Activated CD4-positive, alpha-beta T cell treated with anti-CD3 and anti-CD28 coated beads, Interleukin-10, Interleukin-2, amounts not matched to agents 100 ng/mL and 50 ng/mL, durations not matched to agents 16 hours and 8 hours (primary cell): ENCODE measurements at places on chromosomes 5 and 9.

DNA sequence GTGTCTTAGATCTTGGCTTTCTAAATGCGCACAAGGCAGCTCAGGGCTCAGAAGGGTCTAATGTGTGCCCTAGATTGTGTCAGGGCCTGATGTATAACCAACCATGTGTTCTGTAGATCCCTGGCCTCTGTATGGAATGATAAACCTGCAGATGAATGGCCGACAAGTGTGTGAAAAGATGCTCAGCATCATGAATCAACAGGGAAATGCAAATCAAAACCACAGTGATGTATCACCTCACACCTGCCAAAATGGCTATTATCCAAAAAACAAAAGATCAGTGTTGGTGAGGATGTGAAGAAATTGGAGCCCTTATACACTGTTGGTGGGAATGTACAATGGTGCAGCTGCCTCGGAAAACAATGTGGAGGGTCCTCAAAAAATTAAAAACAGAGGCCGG lies 489.8 kb downstream of the SEMA5A start:
- DNase-seq: no peak

GRCh38 chr5:141343242-141343952 lies at the start of gene PCDHGA3:
PCDHGA3 (plus strand) TSS chr5:141343829; CDS start chr5:141344034, 205 bp downstream.
- peak; percentile 25 for DNase-seq

GRCh38 chr5:80220245-80220897 lies 35.5 kb downstream of the SERINC5 start:
- no peak for DNase-seq

DNA sequence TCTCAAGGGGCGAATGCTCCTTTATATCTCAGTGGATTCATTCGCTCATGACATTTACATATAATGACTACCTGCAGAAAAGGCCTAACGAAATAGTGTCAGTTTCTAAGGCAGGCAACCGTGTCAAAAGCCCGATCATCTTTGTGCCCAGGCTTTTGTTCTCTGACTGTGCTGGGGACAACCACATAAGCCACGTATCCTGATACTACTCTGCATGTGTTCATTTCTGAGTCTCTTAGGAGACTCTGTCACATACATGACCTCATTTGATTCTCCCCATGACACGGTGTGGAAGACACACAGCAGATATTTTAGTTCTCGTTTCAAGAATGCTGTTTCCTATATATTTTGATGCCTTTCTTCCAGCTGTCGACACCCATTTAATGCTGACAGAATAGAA lies 598.5 kb downstream of the BNC2 start:
- no peak for DNase-seq

- DNase-seq: no peak
Measured at GRCh38 chr9:119963798-119964372, 594.6 kb upstream of the BRINP1 start.

DNA sequence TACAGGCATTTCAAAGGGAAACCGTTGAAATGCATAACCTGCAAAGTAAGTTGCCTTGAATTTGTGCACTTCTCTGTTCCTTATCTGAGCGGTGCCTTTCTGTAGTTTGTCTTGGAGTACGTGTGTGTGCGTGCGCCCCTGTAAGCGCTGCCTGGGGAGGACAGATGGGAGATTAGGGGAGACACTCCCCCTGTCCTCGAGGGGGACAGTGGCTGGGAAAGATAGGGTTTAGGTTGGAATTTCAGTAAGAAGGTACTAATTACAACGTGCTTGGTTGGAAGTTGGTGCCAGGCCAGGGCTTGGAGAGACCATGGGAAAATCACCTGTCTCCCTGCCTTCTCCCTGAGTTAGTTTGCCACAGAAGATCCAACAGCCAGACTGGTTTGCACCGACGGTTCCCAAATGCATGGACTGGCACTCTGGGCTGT lies 73.2 kb downstream of the PIK3R1 start:
- no peak for DNase-seq

- no peak for DNase-seq
Measured at GRCh38 chr9:13750639-13751038, 471.1 kb upstream of the MPDZ start.

GRCh38 chr5:2594701-2595100 lies 156.8 kb downstream of the IRX2 start:
- no peak for DNase-seq

DNA sequence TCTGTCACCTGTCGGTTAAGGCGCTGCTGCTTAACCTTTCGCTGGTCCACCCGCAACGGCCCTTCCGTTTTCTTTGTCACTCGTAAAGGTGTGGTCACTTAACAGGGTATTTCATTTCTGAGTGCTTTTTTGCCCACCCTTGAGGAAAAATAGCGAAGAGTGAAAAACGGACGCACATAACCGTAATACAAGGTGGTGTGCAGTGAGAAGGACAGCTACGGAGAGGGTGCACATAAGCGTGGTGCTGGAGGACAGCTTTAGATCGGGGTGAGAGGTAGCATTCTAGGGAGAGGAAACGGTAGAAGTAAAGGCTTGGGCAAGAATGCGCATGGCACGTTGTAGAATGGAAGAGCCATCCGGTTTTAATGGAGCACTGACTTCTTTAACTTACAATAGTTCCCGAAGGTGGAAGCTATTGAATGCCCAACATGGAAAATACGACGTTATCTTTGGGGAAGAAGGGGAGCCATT lies 761 bp downstream of the CCT5 start:
- peak; percentile 45 for DNase-seq

- no peak for DNase-seq
Measured at GRCh38 chr5:58318468-58318867, 141.4 kb downstream of the PLK2 start.

DNA sequence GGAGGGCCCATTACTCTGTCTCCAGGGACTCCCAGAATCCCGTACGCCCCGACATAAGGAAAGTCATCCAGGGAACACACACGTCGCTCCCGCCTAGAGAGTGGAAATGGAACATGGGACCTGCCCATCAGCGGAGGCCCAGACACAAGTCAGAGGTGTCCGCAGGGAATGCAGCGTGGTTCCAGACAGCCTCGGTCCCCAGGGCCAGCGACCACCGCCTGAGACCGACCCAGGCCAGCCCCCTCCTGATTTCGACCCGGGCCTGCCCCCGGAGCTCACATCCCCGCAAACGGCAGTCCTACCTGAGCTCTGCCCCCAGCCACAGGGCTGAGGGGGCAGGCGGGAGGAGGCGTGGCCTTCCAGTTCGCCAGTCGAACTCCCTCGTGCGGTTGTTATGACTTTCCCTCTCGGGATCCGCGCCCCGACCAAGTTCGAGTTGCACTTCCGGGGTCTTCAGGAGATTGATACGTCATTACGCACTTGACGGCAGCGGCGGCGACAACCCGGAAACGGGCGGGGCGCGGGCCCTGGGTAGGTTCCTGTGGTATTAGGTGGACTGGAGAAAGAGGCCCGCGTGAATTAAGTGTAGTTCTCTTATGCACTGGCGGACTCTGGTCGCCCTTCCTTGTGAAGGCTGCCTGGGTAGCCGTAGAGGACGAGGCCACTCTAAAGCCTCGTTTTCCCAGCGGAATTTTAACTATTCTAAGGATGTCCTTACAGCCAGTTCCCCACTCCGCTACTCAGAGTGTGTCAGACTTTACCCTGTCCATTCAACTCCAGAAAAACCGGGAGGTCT lies 370.0 kb upstream of the POU5F2 start:
- peak; percentile 94 for DNase-seq

DNA sequence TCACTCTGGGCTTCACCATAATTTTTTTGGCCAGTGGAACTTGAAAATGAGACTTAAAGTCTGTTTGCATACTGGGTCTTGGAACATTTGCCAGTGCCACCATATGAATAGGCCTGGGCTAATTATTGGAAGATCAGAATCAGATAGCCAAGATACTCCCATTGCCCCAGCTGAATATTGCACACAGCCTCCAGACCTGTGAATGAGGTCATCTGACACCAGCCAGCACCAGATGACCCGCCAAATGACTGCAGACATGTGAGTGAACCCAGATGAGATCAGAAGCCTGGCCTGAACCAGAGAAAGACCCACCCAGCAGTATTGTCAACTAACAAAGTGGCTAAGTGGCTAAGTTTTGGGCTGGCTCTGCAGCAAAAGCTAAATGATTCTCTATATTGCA lies 220.5 kb upstream of the MPDZ start:
- no peak for DNase-seq

GRCh38 chr5:172107571-172107970 lies 80.5 kb downstream of the STK10 start:
- DNase-seq: no peak

GRCh38 chr5:174708476-174709207 lies 15.7 kb upstream of the MSX2 start:
- DNase-seq: no peak

DNA sequence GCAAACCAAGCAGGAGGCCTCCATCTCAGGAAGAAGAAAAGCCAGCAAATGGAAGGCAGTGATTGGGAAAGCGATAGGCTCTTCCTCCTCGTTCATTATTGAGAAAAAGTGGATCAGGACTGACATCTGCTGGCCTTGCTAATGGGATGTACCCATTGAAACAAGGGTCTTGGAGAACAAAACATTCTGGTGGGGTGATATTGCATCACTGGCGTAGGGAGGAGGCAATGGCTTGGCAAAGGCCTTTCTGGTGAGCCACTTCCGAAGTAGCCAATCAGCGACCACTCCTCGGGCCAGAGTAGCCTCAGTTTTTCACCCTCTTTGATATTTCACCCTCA lies 86.7 kb upstream of the NFIB start:
- DNase-seq: no peak

- no peak for DNase-seq
Measured at GRCh38 chr5:72908664-72909063, 47.2 kb upstream of the FCHO2 start.

DNA sequence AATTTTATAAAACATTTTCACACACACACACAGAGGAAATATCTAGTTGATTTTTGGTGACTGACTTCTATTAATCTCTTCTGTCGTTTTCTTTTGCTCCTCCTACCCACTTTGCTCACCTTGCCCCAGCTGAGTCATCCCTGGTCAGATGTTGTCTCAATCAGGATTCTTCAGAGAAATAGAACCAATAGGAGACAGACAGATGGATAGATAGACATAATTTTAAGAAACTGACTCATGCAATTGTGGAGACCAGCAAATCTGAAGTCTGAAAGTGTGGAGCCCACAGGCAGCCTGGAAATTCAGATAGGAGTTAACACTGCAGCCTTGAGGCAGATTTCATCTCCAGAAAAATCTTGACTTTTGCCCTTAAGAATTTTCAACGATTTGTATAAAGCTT lies 37.0 kb upstream of the PIK3R1 start:
- peak; percentile 55 for DNase-seq

- DNase-seq: no peak
Measured at GRCh38 chr5:2848619-2849018, 97.1 kb upstream of the IRX2 start.

GRCh38 chr9:112548836-112549595 lies 62.4 kb downstream of the KIAA1958 start:
- no peak for DNase-seq

GRCh38 chr5:134053840-134054338 lies 49.1 kb upstream of the VDAC1 start:
- DNase-seq: no peak

DNA sequence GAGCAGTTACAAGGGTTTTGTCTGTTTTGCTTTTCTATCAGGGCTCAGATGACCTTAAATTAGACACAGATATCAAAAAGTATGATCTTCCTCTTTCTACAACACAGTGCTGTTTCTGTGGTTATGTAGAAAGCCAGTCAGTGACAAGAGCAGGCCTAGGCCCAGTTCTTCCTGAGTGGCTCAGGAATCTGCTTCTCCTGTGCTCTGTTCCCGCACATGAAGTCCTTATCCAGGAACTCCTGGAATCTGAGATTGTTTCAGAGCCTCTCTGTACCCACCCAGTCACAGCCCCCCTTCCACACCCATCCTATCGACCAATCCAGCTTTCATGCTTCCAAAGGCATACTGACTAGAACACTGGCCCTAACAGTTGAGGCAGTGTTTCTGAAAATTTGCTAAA lies 40.4 kb upstream of the SMU1 start:
- no peak for DNase-seq

- DNase-seq: no peak
Measured at GRCh38 chr5:61623401-61624069, 291.5 kb downstream of the ZSWIM6 start.

DNA sequence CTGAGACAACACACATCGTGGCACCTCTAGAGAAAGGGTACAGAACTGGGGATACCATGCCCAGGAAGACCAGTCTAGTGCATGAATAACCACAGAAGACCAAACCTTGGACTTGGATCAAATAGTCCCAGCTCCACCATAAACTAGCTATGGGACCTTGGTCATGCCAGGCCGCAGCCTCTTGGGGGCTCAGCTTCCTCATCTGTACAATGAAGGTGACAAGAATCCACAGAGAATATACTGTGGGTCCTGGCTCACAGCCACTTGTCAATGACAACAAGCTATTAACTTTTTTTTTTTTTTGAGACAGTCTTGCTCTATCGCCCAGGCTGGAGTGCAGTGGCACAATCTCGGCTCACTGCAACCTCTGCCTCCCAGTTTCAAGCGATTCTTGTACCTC lies 3.9 kb downstream of the KYAT1 start:
- no peak for DNase-seq

GRCh38 chr5:61467766-61468482 lies 135.9 kb downstream of the ZSWIM6 start:
- DNase-seq: no peak
